Transverse colon (tissue), 4 donors: ENCODE measurements at places on chromosomes 7 and 10. TPM values are rescaled to one million over a fixed set of nuclear protein-coding genes. Genes with fewer than 3 reads are reported as not detected.
A peak's percentile ranks its signal among the peaks of the same experiment; 100 is the strongest.

DNA sequence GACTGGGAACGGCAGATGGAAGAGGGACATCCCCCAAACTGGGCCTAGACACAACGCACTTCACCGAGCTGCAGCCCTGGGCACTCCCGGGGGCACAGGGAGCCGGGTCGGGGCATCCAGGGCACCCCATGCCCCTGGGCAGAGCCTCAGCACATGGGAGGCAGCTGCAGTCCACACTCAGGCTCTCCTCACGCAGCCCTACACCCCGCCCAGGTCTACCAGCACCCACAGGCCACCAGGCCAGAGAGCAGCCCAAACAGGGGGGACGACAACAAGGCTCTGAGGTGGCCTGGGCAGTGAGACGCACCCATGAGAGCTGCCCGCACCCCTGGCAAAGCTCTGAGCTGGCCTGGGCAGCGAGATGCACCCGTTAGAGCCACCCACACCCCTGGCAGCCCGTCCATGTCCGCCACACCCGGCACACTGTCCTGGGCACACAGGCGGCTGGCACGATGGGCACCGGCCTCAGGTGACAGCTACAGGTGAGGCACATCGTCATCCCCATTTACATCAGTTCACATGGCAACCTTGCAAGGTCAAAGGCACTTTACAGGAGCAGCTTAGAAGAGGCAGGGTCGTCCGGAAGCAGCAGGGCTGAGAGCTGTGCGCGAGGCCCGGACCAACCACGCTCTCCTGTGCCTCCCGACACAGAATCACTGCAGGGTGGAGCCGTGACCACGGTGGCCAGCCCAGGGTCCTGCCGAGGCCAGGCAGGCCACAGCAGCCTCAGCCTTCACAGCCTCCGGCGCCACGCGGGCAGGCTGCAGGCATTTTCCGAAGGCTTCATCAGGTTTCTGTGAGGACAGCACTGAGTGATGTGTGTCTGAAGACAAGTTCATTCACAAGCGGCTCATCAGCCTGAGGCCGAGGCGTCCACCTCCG, 228.6 kb downstream of the MAD1L1 start:
- H3K27me3 ChIP-seq = no peaks in the 10 kb centered on the region
- DNase-seq = no peak
- no peaks in the 10 kb centered on the region for H3K4me1 ChIP-seq
- H3K36me3 ChIP-seq = no peaks in the 10 kb centered on the region

DNA sequence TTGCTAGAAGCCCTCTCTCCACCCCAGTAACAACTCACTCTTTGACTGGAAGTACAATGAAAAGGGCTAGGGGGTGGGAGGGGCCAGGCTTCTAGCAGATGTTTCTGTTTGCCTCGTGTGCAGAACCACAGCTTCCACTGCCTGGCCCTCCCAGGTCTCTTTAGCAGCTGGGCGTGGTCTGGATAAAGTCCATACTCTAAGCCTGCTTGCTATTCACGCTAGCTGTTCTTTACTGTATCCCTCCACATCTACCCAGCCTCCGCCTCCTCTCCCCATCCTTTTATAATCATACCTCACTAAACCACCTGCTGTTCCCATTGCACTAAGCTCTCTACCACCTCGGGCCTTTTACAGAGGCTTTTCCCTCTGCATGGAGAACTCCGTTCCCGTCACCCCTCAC, 288.8 kb downstream of the CAMK1D start:
- H3K36me3 ChIP-seq = no peaks in the 10 kb centered on the region
- peaks cover 4% of the 10 kb centered on the region for H3K4me1 ChIP-seq
- H3K4me3 ChIP-seq = no peak overlapping the region

GRCh38 chr10:117004227-117005025, 561 bp downstream of the SHTN1 start:
- DNase-seq = peak; percentile 68
- H3K27me3 ChIP-seq = peaks cover 6% of the 10 kb centered on the region
- H3K36me3 ChIP-seq = no peaks in the 10 kb centered on the region
- peak overlapping the region; percentile 88 for H3K27ac ChIP-seq
- H3K4me3 ChIP-seq = peak overlapping the region; percentile 56

- H3K27ac ChIP-seq = peak overlapping the region; percentile 74
- no peaks in the 10 kb centered on the region for H3K4me1 ChIP-seq
- DNase-seq = peak; percentile 55
- H3K4me3 ChIP-seq = no peak overlapping the region
- no peaks in the 10 kb centered on the region for H3K36me3 ChIP-seq
Measured at GRCh38 chr10:10911471-10911921, 106.2 kb upstream of the CELF2 start.

DNA sequence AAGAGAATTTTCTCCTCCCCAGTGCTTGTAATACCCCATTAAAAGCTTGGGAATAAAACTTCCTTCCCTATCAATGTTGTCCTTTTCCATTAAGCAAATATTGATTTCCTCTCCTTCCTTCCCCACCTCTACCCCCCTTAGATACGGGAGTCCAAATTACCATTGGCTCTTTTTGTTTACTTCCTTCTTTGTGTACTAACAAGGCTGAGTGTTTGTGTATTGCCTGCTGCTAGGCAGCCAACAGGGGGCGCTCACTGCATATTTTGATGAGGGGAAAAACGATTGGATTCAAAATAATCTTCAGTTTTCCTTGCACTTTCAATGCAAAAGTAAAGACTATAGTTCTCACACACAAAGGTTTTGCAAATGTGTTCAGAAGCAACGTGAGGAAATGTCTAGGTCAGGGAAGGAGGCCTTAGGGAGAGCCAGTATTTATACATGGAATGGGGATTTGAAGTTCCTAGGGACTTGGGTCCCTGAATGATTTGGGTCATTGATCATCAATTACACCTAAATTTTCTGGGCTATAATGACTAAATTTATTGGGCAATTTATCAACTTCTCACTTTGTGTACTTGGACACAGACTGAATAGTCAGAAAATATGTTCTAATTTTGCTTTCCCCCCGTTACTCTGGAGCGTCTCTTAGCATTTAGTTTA, 23.6 kb upstream of the VPS41 start:
- no peaks in the 10 kb centered on the region for H3K27me3 ChIP-seq
- no peaks in the 10 kb centered on the region for H3K4me1 ChIP-seq
- H3K36me3 ChIP-seq = no peaks in the 10 kb centered on the region
- H3K4me3 ChIP-seq = no peak overlapping the region
- no peak overlapping the region for H3K27ac ChIP-seq

GRCh38 chr7:73737491-73738219, 947 bp downstream of the ABHD11 start:
- H3K36me3 ChIP-seq = no peaks in the 10 kb centered on the region
- DNase-seq = no peak
- H3K27ac ChIP-seq = peak overlapping the region; percentile 98
- H3K27me3 ChIP-seq = no peaks in the 10 kb centered on the region
- H3K4me3 ChIP-seq = peak overlapping the region; percentile 95

GRCh38 chr10:102628451-102628911, 15.8 kb upstream of the TRIM8 start:
- no peaks in the 10 kb centered on the region for H3K36me3 ChIP-seq
- peaks cover 50% of the 10 kb centered on the region for H3K4me1 ChIP-seq
- no peaks in the 10 kb centered on the region for H3K27me3 ChIP-seq
- no peak overlapping the region for H3K4me3 ChIP-seq
- peak overlapping the region; percentile 93 for H3K27ac ChIP-seq

DNA sequence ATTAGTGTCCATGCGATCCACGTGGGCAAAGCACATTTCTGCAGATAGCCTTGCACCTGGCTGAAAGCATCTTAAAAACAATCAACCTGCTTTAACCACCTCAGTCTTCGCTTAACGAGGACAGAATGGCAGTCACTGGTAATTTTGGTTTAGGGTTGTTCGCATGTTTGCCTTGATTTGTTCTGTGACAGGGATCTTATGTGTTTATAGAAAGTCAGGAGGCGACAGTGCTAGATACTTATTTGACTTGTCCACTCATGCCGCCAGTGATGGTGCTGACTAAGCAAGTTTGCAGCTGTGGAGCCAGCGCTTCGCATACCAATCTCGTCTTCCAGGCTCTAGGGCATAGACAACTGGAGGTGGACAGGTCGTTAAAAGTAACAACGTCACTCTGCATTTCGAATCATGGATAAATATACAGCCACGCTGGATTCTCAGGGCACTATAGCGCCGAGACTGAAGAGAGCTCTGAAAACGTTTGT, 1.2 kb upstream of the TMEM243 start:
- H3K4me3 ChIP-seq = peak overlapping the region; percentile 90
- DNase-seq = peak; percentile 28
- no peaks in the 10 kb centered on the region for H3K27me3 ChIP-seq
- H3K4me1 ChIP-seq = peaks cover 20% of the 10 kb centered on the region

DNA sequence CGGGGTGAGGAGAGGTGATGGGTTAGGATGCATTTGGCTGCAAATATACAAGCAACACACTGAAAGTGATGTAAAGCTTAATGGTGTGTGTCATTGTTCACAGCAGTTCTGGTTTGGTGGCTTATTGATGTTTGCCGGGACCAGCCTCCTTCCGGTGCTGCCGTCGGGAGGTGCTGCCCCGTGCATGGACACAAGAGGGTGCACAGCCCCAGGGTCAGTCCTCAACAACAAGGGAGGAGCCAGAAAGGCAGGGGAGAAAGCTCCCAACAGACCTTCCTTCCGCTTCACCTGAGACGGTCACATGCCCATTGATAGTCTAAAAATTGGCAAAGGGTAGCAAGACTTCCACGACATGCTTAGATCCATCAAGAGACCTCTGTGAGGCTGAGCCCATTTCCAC, 9.5 kb downstream of the RNF32 start:
- H3K4me1 ChIP-seq = no peaks in the 10 kb centered on the region
- H3K27ac ChIP-seq = no peak overlapping the region
- DNase-seq = peak; percentile 47
- no peak overlapping the region for H3K4me3 ChIP-seq
- H3K36me3 ChIP-seq = no peaks in the 10 kb centered on the region
- H3K27me3 ChIP-seq = peaks cover 21% of the 10 kb centered on the region

- H3K36me3 ChIP-seq = no peaks in the 10 kb centered on the region
- no peak overlapping the region for H3K27ac ChIP-seq
- H3K27me3 ChIP-seq = no peaks in the 10 kb centered on the region
- H3K4me1 ChIP-seq = no peaks in the 10 kb centered on the region
- no peak overlapping the region for H3K4me3 ChIP-seq
Measured at GRCh38 chr7:54978364-54979116, 40.3 kb upstream of the EGFR start.

DNA sequence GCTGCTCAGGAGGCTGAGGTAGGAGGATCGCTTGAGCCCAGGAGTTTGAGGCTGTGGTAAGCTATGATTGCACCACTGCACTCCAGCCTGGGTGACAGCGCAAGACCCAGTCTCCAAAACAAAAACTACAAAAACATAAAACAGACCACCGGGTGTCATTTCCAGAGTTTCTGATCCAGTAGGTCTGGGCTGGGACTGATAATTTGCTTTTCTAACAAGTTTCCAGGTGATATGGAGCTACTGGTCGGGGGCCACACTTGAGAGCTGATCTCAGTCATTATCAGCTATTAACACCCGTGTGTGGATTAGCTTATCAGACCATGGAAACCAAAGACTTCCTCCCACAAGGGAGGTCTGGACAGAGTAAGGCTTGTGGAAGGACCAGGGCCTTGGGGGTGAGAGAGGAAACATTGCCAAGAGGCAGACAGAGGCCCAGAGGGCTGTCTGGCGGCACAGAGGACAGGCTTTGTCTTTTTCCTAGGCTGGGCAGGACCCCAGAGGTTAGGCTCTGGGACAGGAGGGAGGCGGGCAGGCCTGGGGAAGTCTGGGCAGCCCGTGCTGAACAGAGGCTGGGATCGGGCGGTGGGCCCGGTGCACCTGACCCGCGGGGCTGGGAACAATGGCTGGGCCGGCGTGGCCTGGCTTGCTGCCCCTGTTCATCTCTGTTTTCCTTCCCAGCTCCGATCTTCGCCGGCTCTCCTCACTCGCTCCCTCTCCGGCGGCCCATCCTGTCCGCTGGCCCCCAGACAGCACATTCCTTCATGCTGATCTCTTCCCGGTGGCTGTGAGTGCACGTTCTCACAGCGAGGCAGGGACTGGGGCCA, 25.2 kb downstream of the TMEM270 start:
- peaks cover 15% of the 10 kb centered on the region for H3K4me1 ChIP-seq
- peak overlapping the region; percentile 57 for H3K27ac ChIP-seq
- no peaks in the 10 kb centered on the region for H3K36me3 ChIP-seq
- no peak overlapping the region for H3K4me3 ChIP-seq

DNA sequence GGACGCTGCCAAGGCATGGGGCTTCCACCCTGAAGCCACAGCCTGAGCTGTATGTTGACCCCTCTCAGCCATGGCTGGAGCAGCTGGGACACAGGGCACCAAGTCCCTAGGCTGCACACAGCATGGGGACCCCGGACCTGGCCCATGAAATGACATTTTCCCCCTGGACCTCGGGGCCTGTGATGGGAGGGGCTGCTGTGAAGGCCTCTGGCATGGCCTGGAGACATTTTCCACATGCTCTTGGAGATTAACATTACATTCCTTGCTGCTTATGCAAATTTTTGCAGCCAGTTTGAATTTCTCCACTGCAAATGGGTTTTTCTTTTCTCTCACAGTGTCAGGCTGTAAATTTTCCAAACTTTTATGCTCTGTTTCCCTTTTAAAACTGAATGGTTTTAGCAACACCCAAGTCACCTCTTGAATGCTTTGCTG, 463.6 kb downstream of the ZWINT start:
- no peak overlapping the region for H3K4me3 ChIP-seq
- H3K27ac ChIP-seq = no peak overlapping the region
- H3K36me3 ChIP-seq = no peaks in the 10 kb centered on the region
- H3K4me1 ChIP-seq = no peaks in the 10 kb centered on the region

The VIM gene
- 345 TPM for total RNA-seq

The TMEM229A gene
- total RNA-seq = not detected
